Upper lobe of left lung (tissue), 6 donors: ENCODE measurements at places on chromosomes 11 and 22. TPM values are rescaled to one million over a fixed set of nuclear protein-coding genes. Genes with fewer than 3 reads are reported as not detected.

The NXPE1 gene
- not detected for total RNA-seq

- H3K27ac ChIP-seq: no peak overlapping the region
- H3K27me3 ChIP-seq: no peaks in the 10 kb centered on the region
- H3K4me1 ChIP-seq: no peaks in the 10 kb centered on the region
- no peaks in the 10 kb centered on the region for H3K36me3 ChIP-seq
These were observed 369.2 kb upstream of the NARS2 start for GRCh38 chr11:78943841-78944240.

- H3K4me1 ChIP-seq: no peaks in the 10 kb centered on the region
- H3K36me3 ChIP-seq: no peaks in the 10 kb centered on the region
- H3K4me3 ChIP-seq: no peak overlapping the region
- no peaks in the 10 kb centered on the region for H3K27me3 ChIP-seq
These were observed 327.1 kb downstream of the FAM181B start for GRCh38 chr11:82406611-82407010.

- no peak overlapping the region for H3K4me3 ChIP-seq
- no peaks in the 10 kb centered on the region for H3K27me3 ChIP-seq
- H3K4me1 ChIP-seq: peaks cover 31% of the 10 kb centered on the region
- DNase-seq: peak; percentile 15
- H3K36me3 ChIP-seq: peaks cover 31% of the 10 kb centered on the region
These were observed 8.5 kb downstream of the PHOX2A start for GRCh38 chr11:72235351-72236057.

The ZC3H12C gene
- total RNA-seq: 10.3 TPM

DNA sequence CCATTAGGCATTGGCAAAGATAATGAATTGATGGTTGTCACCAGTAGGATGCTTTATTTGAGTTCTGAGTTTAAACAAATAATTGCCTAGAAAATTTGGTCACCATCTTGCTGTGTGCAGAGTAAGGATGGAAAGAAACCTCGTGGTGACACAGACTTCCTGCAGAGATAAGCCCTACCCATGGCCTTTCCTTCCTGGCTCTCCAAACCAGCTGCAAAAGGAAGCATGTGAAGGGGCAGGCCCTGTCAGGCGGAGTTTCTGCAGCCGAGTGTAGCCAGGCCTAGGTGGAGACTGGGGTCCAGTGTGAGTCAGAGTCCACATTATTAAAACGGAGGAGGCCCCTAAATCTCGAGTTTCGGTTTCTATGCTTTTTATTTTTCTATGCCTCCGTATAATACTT, 83.1 kb upstream of the ADSL start:
- no peak overlapping the region for H3K4me3 ChIP-seq
- peaks cover 20% of the 10 kb centered on the region for H3K36me3 ChIP-seq
- peaks cover 43% of the 10 kb centered on the region for H3K4me1 ChIP-seq
- no peaks in the 10 kb centered on the region for H3K27me3 ChIP-seq
- no peak for DNase-seq

DNA sequence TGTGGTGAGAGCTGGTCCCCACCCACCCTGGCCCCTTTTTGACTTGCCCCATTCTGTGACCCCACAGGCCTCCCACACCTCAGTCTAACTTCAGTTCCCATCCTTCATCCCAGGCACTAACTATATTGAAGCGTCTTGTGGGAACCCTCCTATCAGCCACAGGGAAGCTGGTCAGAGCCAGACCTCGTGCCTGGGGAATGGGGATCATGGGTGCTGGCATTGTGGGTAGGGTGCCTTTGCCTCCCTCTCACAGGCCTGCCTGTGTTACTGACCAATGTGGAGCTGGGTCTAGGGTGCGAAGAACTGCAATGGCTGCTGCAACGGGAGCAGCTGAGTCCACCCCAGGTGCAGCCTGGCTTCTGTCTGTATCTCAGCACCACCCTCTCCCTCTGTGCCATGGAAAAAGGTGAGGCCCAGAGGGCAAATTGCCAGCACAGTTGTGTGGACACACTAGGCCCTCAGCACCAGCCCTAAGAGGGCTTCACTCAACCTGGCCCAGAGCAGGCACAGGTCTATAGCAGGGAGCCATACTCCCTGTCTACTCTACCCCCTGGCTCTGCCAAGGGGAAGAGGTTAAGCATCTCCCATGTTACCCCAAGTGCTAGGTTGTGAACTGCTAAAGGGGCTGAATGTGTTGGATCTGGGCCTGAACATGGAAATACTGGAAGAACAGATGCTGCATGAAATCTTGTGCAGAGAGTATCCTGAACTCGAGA, 37.3 kb downstream of the RRP8 start:
- H3K4me3 ChIP-seq: no peak overlapping the region
- no peak overlapping the region for H3K27ac ChIP-seq
- no peaks in the 10 kb centered on the region for H3K36me3 ChIP-seq
- no peaks in the 10 kb centered on the region for H3K4me1 ChIP-seq

The MAJIN gene
- total RNA-seq: not detected

The UPK3A gene
- not detected for total RNA-seq

The TRIOBP gene
- total RNA-seq: 112 TPM

DNA sequence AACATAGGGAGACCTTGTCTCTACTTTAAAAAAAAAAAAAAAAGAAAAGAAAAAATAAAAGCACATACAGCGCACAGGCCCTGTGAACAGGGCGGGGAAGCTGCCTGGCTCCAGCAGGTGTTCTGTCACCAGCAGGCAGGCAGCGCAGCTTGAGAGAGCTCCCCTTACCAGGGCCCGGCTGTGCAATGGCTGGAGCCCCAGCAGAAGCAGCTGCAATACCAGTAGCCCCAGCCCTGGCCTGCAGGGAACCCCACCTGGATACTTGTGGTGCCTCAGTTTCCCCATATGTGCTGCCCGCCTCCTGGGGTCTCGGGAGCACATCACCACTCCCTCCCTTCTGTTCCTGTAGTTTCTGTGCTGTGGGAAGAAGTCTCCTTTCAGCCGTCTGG, 12.3 kb downstream of the TSPAN32 start:
- no peaks in the 10 kb centered on the region for H3K27me3 ChIP-seq
- H3K4me1 ChIP-seq: peaks cover 20% of the 10 kb centered on the region
- H3K27ac ChIP-seq: peak overlapping the region; percentile 65
- DNase-seq: no peak
- H3K4me3 ChIP-seq: no peak overlapping the region
- H3K36me3 ChIP-seq: no peaks in the 10 kb centered on the region

GRCh38 chr22:50165436-50166123, 5.0 kb upstream of the PANX2 start:
- H3K4me3 ChIP-seq: no peak overlapping the region
- H3K27ac ChIP-seq: no peak overlapping the region
- no peaks in the 10 kb centered on the region for H3K36me3 ChIP-seq

The OR1S2 gene
- not detected for total RNA-seq

- H3K4me3 ChIP-seq: no peak overlapping the region
- no peak overlapping the region for H3K27ac ChIP-seq
- no peaks in the 10 kb centered on the region for H3K36me3 ChIP-seq
- H3K27me3 ChIP-seq: no peaks in the 10 kb centered on the region
- H3K4me1 ChIP-seq: no peaks in the 10 kb centered on the region
These were observed 30.9 kb downstream of the TRPC6 start for GRCh38 chr11:101552888-101553287.

- no peaks in the 10 kb centered on the region for H3K27me3 ChIP-seq
- peaks cover 86% of the 10 kb centered on the region for H3K36me3 ChIP-seq
These were observed 10.1 kb downstream of the MCM5 start for GRCh38 chr22:35409783-35410662.

- no peaks in the 10 kb centered on the region for H3K36me3 ChIP-seq
- no peaks in the 10 kb centered on the region for H3K27me3 ChIP-seq
- H3K4me3 ChIP-seq: no peak overlapping the region
- peak overlapping the region; percentile 66 for H3K27ac ChIP-seq
- peaks cover 72% of the 10 kb centered on the region for H3K4me1 ChIP-seq
These were observed 34.4 kb downstream of the MARK2 start for GRCh38 chr11:63873311-63873710.

GRCh38 chr11:102776454-102776853, 4.0 kb downstream of the MMP10 start:
- no peaks in the 10 kb centered on the region for H3K36me3 ChIP-seq
- no peaks in the 10 kb centered on the region for H3K27me3 ChIP-seq
- peaks cover 8% of the 10 kb centered on the region for H3K4me1 ChIP-seq
- DNase-seq: no peak

DNA sequence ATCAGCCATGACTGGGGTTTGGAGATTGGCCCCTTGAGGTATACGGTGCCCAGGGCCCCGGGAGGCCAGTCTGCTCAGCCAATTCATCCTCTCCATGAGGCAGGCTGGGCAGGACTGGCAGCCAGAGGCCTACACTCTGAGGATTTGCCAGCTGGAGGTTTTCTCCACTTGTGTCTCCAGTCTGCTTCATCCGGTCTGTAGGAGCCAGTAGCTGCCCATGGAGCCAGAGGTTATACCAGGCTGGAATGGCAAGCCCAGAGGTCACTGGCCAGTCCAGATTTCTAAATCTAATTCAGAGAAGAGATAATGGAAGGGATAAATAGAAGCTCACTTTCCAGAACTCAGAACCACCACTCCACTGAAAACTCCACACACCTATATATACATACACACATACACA, 10.0 kb downstream of the FHIP1B start:
- peaks cover 15% of the 10 kb centered on the region for H3K36me3 ChIP-seq
- no peaks in the 10 kb centered on the region for H3K27me3 ChIP-seq
- H3K4me1 ChIP-seq: peaks cover 14% of the 10 kb centered on the region
- H3K4me3 ChIP-seq: no peak overlapping the region
- peak; percentile 15 for DNase-seq

GRCh38 chr11:33500332-33500731, 200.3 kb downstream of the C11orf91 start:
- no peak overlapping the region for H3K27ac ChIP-seq
- no peak for DNase-seq
- no peak overlapping the region for H3K4me3 ChIP-seq
- no peaks in the 10 kb centered on the region for H3K4me1 ChIP-seq

GRCh38 chr22:17590586-17590985, 27.3 kb downstream of the SLC25A18 start:
- H3K4me3 ChIP-seq: no peak overlapping the region
- H3K4me1 ChIP-seq: no peaks in the 10 kb centered on the region
- no peak for DNase-seq

The PPFIBP2 gene
- 63.9 TPM for total RNA-seq

The SHISAL1 gene
- total RNA-seq: not detected

The PKP3 gene
- 33.4 TPM for total RNA-seq

- DNase-seq: no peak
- H3K27me3 ChIP-seq: no peaks in the 10 kb centered on the region
- H3K4me3 ChIP-seq: no peak overlapping the region
- H3K27ac ChIP-seq: no peak overlapping the region
These were observed 187.4 kb upstream of the MTMR2 start for GRCh38 chr11:96111308-96111707.

The SLC6A5 gene
- total RNA-seq: not detected

DNA sequence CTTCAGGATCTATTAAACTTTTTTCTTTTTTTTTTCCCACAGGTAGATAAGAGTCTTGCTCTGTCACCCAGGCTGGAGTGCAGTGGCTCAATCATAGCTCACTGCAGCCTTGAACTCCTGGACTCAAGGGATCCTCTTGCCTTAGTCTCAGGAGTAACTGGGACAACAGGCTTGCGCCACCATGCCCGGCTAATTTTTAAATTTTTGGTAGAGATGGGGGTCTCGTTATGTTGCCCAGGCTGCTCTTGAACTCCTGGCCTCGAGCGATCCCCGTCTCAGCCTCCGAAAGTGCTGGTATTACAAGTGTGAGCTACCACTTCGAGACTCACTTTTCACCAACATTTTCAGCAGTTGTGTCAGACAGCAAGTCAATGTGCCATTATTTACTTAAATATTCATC, 962 bp downstream of the SIRT3 start:
- H3K4me1 ChIP-seq: peaks cover 23% of the 10 kb centered on the region
- H3K36me3 ChIP-seq: peaks cover 3% of the 10 kb centered on the region
- no peak for DNase-seq
- H3K4me3 ChIP-seq: peak overlapping the region; percentile 80

DNA sequence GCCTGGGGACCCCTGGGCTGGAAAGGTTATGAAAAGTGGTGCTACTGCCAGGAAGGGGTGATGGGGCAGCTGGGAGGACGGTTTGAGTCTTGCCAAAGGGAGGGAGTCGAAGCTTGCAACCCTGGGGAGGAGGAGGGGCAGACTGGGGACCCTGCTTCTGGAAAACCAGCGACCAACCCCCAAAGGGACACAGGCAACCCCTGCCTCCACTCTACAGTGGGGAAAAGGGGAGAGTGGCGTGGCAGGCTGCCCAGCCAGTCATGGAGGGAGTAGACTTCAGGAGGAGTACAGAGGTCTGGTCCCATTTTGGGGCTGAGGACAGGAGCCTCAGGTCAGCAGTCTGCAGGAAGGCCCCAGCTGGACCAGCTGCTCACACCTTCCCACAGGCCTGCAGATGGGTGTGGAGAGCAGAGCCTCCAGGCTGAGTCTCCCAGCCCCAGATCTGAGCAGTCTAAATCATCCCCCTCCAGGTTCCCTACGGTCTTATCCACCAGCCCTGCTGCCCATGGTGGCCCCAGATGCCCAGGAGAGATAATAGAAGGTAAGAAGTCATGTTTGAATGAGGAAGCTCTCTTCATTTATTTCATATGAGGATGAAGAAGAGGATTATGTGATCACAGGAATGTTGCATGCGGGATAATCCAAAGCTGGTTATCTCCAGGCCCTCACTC, 3.3 kb downstream of the DDT start:
- H3K27me3 ChIP-seq: no peaks in the 10 kb centered on the region
- H3K4me3 ChIP-seq: no peak overlapping the region
- no peak for DNase-seq
- H3K27ac ChIP-seq: no peak overlapping the region

The RIMBP3B gene
- total RNA-seq: not detected

- no peaks in the 10 kb centered on the region for H3K4me1 ChIP-seq
- H3K27me3 ChIP-seq: no peaks in the 10 kb centered on the region
- no peak overlapping the region for H3K27ac ChIP-seq
- DNase-seq: no peak
- no peaks in the 10 kb centered on the region for H3K36me3 ChIP-seq
These were observed 420.4 kb upstream of the CCDC90B start for GRCh38 chr11:83706566-83706965.

DNA sequence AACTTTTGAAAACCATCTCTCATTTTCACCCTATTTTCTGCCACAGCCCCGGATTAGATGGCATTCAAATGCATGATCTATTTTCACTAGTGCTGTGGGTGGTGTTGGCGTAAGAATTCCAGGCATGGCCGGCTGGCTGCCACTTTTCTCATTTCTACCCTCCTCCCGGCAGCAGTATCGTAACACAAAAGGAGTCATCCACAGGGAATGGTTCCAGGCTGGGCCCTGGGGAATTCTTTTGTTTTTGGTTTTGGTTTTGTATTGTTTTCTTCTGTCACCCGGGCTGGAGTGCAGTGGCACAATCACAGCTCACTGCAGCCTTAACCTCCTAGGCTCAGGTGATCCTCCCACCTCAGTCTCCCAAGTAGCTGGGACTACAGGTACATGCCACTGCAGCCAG, 13.8 kb downstream of the JAML start:
- H3K27me3 ChIP-seq: no peaks in the 10 kb centered on the region
- H3K4me1 ChIP-seq: peaks cover 31% of the 10 kb centered on the region
- DNase-seq: no peak
- H3K27ac ChIP-seq: peak overlapping the region; percentile 36

DNA sequence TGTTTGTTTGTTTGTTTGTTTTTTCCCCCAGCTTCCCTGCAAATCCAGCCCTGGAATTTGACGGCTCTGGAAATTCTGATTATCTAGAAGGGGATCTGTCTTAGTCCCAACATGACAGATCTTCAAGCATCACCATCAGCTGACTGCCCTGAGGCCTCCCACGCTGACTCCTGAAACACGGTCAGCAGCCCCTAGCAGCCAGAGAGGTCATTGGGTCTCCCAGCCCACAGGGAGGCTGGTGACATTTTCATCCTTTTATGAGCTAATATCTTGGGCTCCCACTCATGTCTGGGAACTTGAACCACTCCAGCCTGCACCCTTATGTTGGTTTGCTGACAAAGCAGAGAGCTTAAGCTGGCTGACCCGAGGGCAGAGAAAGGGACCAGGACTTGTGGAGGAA, 66.0 kb upstream of the TIMP3 start:
- H3K27ac ChIP-seq: no peak overlapping the region
- no peaks in the 10 kb centered on the region for H3K36me3 ChIP-seq
- no peak overlapping the region for H3K4me3 ChIP-seq
- H3K27me3 ChIP-seq: no peaks in the 10 kb centered on the region
- H3K4me1 ChIP-seq: peaks cover 3% of the 10 kb centered on the region
